ENCODE measurements at places on chromosomes 16 and 17. TPM values are rescaled to one million over a fixed set of nuclear protein-coding genes. Genes with fewer than 3 reads are reported as not detected.

NDUFAF8 gene
- total RNA-seq, result 54.1 TPM

PPP1R1B gene
- 1.9 TPM for total RNA-seq

CD19 gene
- total RNA-seq, result not detected

ABCC12 gene
- not detected for total RNA-seq

BRICD5 gene
- 5.2 TPM for total RNA-seq

SMTNL2 gene
- 24.0 TPM for total RNA-seq

LIG3 gene
- total RNA-seq, result 27.0 TPM

CUEDC1 gene
- 40.2 TPM for total RNA-seq

USP43 gene
- 0.41 TPM for total RNA-seq

TMC5 gene
- not detected for total RNA-seq

HOXB9 gene
- total RNA-seq, result not detected

SMIM36 gene
- not detected for total RNA-seq

ACSM5 gene
- 2.9 TPM for total RNA-seq

LGALS9B gene
- total RNA-seq, result 0.32 TPM

DNA sequence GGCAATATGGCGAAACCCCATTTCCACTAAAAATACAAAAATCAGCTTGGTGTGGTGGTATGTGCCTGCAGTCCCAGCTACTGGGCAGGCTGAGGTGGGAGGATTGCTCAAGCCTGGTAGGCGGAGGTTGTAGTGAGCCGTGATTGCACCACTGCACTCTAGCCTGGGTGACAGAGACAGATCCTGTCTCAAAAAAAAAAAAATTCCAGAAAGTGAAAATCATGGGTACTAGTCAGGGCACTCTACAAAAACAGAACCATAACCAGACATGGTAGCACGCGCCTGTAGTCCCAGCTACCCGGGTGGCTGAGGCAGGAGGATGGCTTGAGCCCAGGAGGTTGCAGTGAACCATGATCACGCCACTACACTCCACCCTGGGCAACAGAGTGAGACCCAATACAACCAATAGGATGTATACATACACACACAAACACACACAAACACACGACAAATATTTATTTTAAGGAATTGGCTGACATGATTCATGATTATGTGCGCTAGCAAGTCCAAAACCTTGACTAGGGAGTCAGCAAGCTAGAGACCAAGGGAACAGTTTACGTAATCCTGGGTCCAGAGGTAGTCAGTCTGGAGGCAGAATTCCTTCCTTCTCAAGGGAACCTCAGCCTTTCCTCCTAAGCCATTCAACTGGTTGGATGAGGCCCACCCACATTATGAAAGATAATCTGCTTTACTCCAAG lies 11.6 kb upstream of the GP1BA start:
- DNase-seq, result no peak

GRCh38 chr16:88502776-88503280 lies 49.7 kb downstream of the ZFPM1 start:
- no peak for DNase-seq

DNA sequence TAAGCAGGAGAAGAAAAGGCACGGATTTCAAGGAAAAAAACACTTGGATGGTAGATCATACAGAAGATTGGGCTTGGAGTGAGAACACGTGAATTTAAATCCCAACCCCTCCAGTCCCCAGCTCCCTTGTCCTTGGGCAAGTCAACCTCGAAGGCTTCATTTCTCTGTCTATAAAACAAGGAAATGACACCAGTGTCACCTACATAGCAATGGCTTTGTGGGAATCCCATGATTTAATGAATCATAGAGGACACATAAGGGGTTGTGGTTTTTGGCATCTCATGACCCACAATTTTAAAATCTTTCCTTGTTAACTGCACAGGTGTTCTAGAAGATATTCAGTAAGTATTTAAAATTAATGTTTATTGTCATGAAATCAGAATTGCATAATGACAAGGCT lies 8.2 kb upstream of the CCL2 start:
- no peak for DNase-seq

GRCh38 chr17:6218333-6218732 lies 148.2 kb downstream of the WSCD1 start:
- no peak for DNase-seq

GRCh38 chr17:76585649-76586593 lies at the start of gene ST6GALNAC2:
ST6GALNAC2 (minus strand) TSS chr17:76585860; CDS start chr17:76585808, 52 bp downstream.
- peak; percentile 55 for DNase-seq

DNA sequence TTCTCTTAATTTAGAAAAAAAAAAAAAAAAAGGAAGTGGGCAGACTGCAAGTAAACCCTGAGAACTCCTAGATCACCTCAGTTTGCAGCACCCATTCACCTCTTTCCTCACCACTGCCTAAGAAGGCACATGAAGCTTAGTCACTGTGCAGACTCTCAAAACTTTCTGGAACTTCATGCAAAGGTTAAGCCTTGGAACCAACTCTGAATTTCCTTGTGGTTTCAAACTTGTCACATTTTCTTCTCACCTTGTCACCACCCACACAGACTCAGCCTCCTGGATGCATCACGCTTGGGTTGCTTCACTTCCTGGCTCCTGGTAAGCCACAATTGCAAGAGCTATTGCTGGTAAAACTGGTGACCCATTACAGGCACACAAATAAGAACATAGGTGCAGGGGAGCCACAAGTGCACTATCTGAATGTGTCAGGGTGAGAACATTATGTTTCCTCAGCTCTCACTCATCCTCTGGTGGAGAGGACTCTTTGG lies 15.0 kb upstream of the CPD start:
- no peak for DNase-seq

DNA sequence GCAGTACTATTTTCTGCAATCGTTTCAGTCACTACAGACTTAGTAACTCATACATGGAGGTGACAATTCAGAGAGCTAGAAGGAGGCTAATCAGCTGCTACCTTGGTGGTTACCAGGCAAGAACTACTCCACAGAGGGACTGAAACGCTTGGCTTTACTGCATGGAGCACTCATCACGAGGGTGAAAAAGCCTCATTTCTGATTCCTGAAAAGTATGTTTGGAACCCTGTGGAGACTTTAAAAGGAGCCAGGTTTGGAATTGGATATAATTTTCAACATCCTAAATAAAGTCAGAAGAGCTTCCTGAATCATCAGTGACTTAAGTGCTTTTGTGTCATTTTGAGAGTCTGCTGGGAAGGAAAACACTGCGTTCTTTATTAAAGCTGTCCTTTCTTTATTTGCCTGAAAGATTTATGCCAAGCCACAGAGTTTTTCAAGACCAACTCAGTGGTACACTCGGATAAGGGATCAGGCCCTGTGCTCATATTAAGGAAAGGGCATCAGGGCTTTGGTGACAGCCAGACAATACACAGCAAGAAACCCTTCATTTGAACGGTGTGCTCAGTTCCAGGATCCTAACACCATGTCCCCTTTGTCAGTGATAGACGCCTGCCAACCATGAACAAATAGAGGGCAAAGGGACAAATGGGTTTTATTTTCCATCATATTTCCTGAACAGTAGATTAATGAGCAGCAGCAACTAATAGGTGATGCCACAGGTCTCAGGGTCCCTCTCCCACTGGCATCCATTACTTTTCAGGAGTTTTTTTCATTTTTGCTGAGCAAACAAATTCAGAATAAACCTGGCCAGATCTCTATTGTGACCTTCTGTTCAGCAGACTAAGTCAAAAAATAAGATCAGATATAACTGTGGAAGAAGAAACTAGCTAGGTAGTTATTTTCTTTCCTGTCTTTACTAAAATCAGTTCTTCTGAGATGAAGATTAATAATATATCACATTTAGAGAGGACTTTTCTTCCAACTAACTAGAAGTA lies 80.5 kb upstream of the CLEC18B start:
- no peak for DNase-seq

DNA sequence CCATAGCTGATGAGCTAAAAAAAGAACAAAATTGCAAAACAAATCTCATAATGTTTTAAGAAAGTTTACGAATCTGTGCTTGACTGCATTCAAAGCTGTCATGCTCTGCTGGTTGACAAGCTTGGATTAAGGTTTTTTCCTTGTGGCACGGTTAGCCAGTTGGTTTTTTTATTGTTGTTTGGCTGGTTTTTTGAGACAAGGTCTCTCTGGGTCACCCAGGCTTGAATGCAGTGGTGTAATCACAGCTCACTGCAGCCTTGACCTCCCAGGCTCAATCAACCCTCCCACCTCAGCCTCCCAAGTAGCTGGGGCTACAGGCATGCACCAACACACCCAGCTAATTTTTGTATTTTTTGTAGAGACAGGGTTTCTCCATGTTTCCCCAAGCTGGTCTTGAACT lies 45.7 kb downstream of the PHKB start:
- DNase-seq, result no peak

- no peak for DNase-seq
Measured at GRCh38 chr16:49365711-49366509, 7.7 kb upstream of the C16orf78 start.

- no peak for DNase-seq
Measured at GRCh38 chr16:87856791-87857228, 12.5 kb downstream of the SLC7A5 start.

- DNase-seq, result no peak
Measured at GRCh38 chr17:10210151-10210574, 11.8 kb upstream of the GAS7 start.

- DNase-seq, result no peak
Measured at GRCh38 chr17:44065668-44066203, 735 bp downstream of the LSM12 start.

DNA sequence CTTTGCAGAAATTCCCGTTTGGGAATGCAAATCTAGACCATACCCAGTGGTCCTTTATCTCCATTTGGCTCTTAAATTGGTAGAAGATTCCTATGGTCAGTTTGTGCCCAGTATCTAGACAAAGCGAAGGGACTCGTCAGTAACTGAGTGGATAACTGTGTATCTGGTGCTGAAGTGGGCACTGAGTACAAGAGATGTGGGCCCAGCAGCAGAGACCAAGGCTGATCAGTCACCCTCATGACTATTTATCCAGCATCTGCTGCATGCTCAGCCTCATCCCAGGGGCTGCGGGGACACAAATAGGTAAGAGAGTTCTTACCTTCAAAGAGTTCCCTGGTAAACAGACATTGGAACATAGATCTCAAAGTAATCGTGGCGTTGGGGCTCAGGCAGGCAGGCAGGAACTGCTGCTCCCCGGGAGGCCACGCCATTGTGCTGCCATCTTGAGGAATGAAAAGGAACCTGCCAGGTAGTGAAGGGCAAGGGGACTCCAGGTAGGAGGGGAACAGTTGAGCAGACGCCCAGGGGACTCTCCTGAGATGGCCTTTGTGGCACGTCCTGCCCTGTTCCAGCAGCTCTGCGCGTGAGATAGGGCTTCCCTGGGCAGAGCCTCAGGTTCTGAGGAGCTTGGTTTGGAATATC lies 10.3 kb downstream of the NT5M start:
- no peak for DNase-seq

DNA sequence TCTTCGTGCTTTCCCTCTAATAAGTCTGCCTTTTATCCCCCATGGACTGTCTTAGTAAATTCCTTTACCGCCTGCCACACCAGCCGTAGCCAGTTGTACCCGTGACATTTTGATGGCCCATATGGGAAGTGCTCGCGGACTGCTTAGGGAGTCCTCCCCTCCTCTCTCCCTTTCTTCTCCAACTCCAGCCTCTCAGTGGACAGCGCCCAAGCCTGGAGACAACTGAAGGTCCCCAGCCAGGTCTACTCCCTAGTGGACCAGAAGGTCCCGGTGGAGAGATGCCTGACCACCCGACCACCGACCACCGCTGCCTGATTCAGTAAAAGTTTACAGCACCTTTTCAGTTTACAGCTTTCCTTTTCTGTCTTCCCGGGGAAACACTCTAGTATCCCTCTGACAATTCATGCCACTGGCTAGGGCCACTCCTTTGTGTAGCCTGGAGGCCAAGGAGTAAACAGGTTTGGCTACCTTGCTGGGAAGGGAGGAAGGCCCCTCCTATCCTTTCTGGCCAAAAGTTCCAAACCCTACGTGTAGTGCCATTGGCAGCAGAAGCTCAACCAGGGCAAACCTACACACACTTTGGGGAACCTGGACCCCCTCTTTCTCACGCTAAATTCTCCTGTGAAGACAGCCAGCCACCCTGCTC lies 18.0 kb downstream of the CTRB2 start:
- DNase-seq, result no peak

DNA sequence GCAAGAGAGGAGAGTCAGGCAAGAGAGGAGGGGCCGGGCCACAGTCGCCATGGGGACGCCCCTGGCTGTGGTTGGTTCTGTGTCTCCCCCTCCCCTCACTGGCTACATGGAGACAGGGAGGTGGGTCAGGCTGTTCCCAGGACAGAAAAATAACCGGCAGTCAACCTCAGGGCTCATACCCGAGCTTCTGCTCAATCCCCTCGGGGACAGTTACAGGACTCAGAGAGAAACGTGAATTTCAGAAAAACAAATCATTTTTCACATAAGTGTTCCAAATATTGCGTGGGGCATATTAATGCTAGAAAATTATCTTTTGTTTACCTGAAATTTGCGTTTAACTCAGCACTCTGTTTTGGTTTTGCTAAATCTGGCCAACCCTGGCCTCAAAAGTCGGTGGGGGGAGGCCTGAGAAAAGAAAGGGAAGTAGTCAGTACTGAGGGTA lies 22.2 kb upstream of the CPSF4L start:
- DNase-seq, result no peak

DNA sequence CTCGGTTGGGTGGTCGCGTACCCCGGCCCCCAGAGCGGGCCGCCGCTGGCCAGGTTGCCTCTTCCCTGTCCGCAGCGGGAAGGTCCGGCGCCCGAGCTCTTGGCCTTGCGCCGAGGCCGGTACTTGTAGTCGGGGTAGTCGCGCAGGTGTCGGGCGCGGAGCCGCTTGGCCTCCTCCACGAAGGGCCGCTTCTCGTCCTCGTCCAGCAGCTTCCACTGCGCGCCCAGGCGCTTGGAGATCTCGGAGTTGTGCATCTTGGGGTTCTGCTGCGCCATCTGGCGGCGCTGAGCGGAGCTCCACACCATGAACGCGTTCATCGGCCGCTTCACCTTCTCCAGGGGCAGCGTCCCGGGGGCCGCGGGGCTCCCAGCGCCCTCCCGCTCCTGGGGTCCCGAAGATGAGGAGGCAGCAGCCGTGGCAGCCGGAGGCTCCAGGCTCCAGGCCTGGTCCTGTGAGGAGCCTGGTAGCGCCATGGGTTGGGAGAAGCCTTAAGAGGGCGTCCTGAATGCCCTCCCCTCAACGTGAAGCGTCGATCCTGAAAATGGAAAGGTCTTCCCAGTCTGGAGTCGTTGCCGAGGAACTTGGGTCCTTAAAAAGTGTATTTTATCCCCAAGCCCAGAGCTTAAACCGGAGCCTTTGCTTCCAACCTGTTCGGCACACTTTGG lies 558 bp downstream of the SOX15 start:
- DNase-seq, result peak; percentile 91

DNA sequence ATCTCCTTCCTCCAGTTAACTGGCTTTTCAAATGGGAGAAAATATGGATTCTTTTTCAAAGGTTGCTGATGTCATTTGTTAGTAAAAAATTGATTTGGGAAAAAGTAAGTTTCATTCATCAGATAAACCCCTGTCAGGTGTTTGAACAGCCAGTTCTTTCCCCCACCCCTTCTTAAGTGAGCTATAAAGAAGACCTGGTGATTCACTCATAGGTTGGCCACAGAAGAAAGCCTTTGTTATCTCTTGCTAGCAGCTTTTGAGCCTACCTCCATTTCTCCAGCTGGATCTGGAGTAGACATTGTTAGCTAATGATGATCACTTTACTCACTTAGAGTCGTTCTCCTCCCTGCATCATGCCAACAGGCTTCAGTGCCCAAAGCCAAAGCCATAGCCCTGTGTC lies 63.0 kb downstream of the NLK start:
- no peak for DNase-seq

Measured in heart left ventricle (tissue), 16 donors.